ENCODE measurements at places on chromosomes 1 and 21.

GRCh38 chr1:217977943-217978342, 307.1 kb upstream of the RRP15 start:
- no peak for DNase-seq

GRCh38 chr1:17627239-17628052, 87.9 kb downstream of the ARHGEF10L start:
- no peak for DNase-seq

- DNase-seq = no peak
Observed at GRCh38 chr1:194538453-194538852, 1352.0 kb upstream of the B3GALT2 start.

DNA sequence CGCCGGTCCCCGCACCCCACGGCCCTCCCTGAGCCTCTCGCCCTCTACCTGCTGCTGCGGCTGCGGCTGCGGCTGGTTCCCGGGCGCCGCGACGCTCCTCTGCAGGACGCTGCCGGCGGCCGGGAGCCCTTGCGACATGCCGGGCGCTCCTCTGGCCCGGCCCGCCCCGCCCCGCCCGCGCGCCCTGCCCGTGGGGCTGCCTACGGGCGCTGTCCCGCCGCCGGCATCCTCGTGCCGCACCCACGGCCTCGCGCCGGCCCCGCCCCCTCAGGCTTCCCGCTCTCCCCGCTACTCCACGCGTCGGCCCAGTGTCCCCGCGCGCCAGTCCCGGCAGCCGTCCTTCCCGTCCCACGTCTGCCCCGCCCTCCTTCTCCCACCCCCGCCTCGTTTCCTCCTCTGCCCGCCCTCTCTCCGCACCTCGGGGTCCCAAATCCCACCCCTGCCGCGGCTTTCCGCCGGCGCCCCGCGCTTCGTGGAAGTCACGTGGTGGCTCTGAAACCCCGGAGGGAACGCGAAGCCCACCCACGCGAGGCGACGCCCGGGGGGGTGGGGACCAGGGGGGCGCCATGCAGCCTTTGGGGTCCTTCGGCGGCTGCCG, at the start of gene BATF3:
BATF3 (minus strand) TSS at position 216 of the 598 bp plus-strand sequence; CDS start at position 138, 78 bp downstream.
- DNase-seq = no peak

GRCh38 chr1:246218686-246219085, 288.4 kb downstream of the SMYD3 start:
- DNase-seq = no peak

Measured in iPS DF 19.7 (cell line).